Central memory CD4-positive, alpha-beta T cell (primary cell): ENCODE measurements at places on chromosomes 11 and 22.

DNA sequence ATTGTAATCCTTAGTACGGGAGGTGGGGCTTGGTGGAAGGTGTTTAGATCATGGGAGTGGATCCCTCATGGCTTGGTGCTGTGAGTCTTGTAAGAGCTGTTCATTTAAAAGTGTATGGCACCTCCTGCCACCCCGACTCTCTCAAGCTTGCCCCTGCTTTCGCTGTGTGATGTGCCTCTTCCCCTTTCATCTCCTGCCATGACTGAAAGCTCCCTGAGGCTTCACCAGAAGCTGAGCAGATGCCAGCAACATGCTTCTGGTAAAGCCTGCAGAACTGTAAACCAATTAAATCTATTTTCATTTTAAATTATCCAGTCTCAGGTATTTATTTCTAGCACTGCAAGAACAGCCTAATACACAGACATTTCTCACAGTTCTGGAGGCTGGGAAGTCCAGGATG is 40.8 kb downstream of the GAB2 start:
- DNase-seq: no peak

GRCh38 chr11:12845739-12846358 is 163.3 kb upstream of the RASSF10 start:
- DNase-seq: no peak

- no peak for DNase-seq
These were observed 28.3 kb upstream of the MALAT1 start for GRCh38 chr11:65470433-65471049.

DNA sequence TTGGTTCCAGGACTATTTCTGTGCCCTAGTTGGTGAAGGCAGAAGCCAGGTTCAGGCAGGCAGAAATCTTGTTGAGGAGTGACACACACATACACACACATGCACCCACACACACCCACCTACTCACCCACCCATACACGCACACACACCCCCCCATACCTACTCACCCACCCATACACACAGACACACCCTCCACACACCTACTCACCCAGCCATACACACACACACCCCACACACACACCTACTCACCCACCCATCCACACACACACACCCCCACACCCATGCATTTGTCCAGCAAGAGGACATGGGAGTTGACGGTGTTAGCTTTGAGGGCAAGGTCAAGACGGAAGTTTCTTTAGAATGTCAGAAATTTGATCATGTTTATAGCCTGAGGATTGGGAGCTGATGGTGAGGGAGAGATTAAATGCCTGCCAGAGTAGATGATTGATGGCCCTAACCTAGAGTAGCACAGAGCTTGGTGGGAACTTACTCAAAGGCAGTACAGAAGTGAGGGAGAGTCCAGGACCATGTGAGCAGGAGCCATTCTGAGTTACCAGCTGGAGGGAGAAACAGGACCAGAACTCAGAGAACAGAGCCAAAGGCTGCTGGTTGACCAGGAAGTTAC is 68.9 kb downstream of the CYB5R2 start:
- no peak for DNase-seq

DNA sequence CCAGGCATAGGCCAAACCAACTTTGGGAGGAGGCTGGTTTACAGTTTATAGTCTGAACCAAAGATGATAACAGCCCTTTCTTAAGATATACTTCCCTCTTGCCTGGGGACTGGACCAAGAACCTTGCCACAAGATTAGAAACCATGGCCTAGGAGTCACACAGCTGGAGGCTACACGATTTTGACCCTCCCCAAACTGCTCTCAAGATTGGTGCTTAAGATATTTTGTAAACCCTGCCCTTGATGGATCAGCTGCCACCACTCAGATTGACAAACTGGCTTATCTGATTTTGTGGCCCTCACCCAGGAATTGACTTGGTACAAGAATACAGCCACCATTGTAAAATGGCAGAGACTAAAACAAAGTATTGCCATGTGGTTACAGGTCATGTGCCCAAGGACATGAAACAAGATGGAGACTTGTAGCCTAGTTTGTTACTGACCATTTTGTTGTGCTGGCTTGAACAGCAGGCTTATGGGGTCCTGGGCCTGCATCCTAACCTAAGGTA is 17.4 kb upstream of the EI24 start:
- DNase-seq: no peak

- peak; percentile 75 for DNase-seq
These were observed 64.3 kb downstream of the ETS1 start for GRCh38 chr11:128522943-128523518.

DNA sequence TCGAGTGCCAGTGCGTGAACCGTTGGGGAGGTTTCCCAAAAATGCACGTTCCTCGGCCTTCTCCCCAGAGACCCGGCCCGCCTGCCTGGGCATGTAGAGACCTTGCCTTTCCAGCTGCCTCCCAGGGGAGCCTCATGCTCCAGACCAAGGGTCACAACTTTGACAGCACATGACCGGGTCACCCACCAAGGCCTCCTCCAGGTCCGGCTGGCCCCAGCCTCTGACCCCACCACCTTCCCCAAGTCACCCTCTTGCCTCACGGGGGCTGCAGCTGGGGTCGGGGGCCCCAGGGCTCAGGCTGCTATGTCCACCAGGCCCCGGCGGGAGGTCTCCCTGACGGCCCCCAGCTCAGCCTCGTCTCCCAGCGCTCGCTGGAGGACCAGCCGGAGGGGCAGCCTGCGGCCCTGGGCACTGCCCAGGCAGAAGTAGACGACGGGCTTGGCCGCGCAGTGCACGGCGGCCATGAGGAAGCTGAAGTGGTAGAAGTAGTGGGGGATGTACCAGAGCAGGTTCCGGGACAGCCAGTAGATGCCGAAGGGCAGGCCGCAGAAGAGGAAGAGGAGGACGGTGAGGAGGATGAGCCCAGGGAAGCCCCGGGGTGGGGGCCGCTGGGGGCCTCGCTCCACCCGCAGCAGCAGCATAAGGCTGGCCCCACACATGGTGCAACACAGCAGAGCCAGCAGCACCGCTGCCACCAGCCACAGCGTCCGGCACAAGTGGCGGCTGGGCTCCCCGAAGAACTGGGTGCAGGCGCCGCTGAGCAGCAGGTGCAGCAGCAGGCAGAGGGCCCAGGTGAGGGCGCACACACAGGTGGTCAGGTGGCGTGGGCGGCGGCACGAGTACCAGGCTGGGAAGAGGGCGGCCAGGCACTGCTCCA is 4.4 kb downstream of the MRGPRE start:
- DNase-seq: no peak

DNA sequence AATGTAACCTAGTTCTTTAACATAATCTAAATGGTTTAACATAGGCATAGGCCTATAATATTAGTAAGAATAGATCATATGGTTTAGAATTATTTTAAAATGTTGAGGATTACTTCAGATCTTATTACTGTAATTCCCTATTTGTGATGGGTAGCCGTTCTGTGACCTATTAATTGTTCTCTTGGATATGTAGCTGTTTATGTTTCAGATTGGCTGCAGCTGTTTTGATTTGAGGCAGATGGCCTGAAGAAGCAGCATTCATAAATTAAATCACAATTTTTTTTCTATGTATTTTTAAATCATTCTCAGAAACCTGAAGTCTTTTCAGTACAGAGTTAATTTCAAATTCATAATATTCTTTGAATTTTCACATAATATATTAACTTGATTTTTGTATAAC is 104.5 kb downstream of the PDE3B start:
- DNase-seq: no peak

GRCh38 chr11:5575152-5575551 is 5.5 kb upstream of the OR52B6 start:
- DNase-seq: no peak

DNA sequence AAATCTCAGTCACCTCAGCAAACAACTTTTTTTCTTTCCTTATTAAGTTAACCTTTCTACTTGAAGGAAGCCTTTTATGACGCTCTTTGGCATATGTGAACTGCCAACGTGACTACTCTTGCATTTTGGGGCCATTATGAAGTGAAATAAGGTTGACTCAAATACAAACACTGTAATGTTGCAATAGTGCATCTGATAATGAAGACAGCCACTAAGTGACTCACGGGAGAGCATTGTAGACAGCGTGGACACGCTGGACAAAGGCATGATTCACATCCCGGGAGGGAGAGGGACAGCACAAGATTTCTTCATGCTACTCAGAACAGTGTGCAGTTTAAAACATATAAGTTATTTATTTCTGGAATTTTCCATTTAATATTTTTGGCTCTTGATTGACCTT is 560.8 kb downstream of the ETS1 start:
- DNase-seq: no peak

- no peak for DNase-seq
These were observed 4.7 kb downstream of the C11orf21 start for GRCh38 chr11:2296913-2297622.

- no peak for DNase-seq
These were observed 205.8 kb downstream of the CADM1 start for GRCh38 chr11:115298300-115299012.

DNA sequence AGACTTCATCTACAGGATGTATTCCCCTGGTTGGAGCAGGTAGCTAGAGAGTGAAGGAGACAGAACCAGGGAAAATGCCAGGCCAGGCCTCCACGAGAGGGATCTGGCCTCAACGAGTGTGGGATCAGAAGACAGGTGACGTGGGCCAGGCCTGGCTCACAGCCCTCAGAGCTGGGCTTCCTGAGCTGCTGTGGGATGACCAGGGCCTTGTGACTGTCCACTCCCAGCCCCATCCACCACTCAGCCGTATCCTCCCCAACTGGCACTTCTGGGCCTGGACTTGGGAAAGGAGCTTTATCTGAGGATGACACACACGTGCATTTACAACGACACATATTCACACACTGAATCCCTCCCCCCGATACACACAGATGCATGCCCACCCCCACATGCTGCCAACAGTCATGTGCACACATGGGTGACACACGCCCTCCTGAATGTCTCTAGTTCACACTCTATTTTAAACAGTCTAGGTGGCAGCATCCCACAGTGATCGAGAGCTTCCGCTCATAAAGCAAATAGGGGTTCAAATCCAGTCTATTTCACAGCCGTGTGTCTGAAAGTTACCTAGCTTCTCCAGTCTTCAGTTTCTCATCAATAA is 93.1 kb downstream of the TP53I11 start:
- DNase-seq: no peak

- peak; percentile 21 for DNase-seq
These were observed at the start of gene DENND5A for GRCh38 chr11:9265211-9266131. DENND5A (minus strand) TSS chr11:9265350; CDS start chr11:9265069, 281 bp downstream.

GRCh38 chr11:119532551-119532950 is 109.6 kb upstream of the THY1 start:
- no peak for DNase-seq

- DNase-seq: no peak
These were observed 16.2 kb downstream of the C11orf24 start for GRCh38 chr11:68255526-68255925.

DNA sequence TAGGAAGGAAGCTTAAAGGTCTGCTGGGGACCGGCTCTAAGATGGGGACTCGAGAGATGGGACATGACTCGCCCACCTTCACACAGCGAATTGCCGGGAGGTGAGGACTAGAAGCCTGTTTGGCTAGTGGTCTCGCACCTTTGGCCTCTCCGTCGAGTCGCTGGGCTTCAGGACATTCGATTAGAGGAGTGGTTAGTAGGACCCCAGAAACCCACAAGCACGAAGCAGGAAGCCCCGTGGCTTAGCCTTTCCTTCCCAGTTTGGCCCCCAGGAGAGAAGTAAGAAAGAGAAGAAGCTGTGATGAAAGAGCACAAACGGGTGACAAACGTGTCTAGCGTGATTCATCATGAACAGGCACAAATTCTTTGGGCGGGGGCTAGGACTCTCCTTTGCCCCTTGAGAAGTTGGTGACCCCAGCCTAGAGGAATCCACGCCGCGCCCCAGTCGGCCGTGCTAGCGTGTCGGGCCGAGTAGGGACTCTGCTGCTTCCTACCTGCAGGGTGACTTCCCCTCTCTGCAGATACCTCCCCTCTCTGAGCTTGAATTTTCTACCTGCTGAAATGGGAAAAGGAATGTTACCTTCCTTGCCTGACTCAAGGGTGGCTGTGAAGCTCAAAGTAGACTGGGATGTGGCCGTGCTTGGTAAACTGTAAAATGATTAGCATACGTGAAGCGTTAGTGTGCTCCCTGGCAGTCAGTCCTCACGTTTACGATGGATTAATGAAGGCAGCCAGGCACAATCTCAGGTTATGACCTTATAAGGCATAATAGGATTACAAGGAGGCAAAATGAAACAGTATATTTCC is 1.1 kb upstream of the ADM start:
- DNase-seq: no peak

DNA sequence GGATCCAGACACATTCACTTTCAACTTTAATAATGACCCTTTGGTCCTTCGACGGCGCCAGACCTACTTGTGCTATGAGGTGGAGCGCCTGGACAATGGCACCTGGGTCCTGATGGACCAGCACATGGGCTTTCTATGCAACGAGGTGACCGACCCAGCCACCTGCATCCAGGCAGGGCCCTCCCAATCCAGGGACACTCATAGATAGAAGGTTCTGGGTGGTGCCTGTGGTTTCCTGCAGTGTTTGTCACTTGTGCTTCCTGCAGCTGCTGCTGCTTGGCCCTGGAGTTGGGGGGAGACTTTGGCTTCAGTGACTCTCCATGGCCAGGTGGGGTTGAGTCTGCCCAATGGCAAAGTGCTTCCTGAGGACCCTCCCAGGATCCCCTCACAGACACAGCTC is 7.3 kb downstream of the APOBEC3B start:
- DNase-seq: no peak

DNA sequence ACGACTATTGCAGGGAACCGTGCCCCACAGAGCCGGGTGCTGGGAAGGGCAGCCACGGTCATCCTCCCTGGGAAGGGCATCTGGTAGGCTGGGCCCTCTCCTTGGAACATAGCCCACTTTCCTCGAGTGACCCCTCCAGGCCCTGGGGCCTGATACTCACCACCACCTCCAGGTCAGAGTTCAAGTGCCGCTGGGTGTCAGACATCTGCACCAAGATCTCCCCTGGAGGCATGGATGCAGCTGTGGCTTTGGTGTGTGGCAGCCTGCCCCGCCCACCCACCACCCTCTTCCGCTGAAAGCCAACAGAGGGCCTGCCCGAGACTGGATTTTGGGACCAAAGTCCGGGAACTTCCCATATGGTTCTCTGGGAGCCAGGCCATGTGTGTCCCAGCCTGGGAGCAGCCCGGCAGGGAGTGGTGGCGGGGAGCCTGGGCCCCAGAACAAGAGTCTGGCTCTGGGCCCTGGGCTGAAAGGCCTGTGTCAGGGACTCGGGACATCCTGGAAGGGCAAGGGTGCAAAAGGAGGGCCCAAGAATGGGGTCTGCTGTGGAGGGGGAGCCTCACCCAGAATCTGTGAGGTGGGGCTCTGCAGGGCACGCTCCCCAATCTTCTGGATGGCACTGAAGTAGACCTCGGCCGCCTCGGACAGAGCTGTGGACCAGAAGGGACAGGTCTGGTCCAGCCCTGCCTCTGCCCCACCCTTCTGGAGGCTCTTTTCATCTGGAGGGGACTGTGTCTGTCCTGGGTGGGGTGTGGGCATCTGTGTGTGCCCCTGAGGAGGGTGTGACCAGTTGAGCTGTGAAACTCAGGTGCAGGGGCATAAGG is 2.6 kb downstream of the BAIAP2L2 start:
- DNase-seq: no peak

- DNase-seq: no peak
These were observed 54.4 kb downstream of the SVIP start for GRCh38 chr11:22775248-22775647.
